ENCODE measurements at places on chromosomes 7 and 10.

DNA sequence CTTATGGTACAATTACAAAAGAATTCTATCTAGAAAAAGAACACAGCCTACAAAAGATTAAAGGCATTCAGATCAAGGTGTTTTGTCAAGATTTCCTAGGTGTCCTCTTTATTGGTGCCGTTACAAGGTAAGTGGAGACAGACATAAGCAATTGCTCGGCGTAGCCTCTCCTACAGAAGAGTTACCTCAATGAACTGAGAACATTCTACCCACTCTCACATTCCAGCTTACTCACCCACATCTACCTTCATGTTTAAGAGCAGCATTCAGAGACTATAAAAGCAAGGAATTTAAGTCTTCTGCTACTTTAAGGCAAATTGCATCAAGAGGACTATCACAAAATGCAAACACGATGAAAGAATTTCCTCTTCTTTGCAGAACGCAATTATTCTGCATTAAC, 29.5 kb downstream of the MPP7 start:
- DNase-seq = no peak

DNA sequence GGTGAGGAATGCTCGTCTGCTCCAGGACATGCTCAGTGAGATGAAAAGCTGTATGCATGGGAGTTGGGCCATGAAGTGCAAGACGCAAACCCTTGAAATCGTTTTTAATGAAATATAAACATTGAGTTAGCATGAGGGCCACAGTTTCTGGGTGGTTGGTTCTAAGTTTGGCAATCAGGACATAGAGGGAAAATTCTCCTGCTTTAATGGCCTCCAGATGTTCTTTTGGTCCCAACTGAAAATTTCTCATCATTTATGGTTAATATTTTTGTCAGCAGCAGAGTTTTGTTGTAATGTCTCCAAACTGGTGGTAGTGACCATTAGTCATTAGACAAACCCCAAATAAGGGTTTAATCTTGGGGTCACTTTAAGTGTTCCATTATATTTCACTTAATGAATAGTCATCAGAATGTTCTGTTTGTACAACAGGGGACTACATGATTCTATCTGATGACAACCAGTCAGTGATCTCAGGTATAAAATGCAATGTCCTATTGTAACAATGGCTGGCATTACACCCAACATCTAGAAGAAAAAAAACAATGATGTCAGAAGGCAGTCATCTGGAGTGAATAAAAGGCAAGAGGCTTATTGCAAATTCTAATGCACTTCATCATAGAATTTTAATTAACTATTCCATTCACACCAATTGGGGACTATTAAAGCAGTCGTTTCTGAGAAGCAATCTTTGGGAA, 197.4 kb downstream of the JCAD start:
- DNase-seq = no peak

DNA sequence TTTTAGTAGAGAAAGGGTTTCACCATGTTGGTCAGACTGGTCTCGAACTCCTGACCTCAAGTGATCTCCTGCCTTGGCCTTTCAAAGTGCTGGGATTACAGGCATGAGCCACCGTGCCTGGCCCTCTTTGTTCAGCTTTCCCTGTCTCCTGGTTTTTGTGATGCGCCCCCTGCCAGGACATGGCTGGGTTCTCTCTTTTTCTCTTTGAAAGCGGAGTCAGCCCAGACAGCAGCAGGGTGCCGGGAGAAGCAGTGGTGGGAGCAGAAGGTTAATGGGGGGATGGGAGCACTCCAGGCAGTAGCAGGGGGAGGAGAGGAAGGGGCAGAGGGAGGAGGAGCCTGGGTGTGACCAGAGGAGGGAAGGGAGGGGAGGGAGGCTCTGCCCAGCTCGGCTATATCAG, 1.8 kb downstream of the MUC3A start:
- no peak for DNase-seq

DNA sequence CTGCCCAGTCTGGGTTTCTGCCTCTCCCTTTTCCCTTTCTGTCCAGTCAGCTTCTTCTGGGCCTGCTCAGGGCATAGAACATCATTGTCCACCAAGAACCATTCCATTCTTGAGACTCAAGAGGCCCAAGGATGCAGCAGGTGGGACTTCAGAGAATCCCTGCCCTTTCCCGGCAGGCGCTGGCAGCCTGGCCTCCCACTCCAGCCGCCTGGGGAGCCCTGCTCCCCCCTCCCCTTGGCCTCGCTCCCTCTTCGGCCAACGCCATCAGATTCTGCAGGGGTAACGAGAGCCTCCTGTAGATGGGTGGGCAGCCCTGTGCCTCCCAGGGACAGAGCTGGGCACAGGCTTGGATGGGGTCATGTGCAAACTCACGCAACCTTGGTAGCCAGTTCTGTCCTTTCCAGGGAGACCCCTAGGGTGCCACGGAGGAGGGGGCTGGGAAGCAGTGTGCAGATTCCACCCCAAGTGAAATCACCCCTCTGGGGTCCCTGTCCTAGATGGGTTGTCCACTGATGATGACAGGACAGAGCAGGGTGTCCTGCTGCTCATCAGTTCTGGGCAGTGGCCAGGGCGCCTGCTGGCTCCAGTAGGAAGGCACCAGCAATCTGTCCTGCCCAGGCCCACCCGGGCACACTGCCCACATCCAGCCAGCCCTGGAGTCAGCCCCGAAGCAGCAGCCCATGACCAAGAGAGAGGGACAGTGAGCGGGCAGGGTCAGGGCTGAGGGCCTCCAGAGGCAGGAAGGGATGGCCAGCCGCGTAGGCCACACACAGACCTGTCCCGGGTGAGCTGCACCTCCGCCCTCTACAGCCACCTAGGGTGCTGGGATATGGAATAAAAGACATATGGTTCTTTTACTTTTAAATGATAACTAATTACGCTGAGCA, 47.7 kb downstream of the RASGEF1A start:
- no peak for DNase-seq

- no peak for DNase-seq
Observed at GRCh38 chr10:89278034-89278535, 23.8 kb upstream of the IFIT2 start.

DNA sequence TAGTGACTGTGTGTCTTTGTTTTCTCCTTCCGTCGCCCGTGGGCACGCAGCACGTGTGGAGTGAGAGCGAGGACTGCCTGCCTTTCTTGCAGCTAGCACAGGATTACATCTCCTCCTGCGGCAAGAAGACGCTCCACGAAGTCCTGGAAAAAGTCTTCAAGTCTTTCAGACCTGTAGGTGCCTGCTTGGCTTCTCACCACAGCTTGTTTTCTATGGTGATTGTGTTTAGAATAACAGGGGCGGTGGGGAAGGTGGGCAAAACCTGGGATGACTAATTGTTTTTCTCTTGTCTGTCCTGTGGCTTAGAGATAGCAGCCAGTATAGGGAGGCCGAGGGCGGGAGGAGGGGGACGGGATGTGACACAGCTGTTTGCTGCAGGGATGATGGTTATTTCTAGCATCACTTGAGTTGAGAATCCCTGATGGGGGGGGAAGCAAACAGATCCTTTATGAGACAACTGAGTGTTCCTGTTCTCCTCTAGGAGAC, 11.4 kb downstream of the MTURN start:
- DNase-seq = no peak

DNA sequence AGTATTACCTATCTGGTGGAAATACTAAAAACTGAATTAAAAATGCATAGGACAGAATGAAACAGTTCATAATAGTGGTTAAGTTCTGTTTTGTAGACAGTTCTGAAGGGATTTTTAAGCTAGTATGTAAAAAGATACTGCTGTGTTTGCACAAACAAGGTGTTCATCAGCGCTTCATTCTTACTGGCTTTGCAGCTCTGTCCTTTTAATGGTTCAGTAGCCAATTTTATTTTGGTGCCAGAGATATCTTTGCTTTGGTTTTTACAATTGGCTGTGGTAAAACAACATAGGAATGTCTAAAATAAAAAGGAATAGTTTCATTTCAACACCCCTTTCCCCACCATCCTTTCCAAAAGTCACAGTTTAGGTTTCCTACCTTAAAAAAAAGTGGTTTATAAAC, 33.0 kb downstream of the STAM start:
- no peak for DNase-seq

- DNase-seq = no peak
Observed at GRCh38 chr10:83233691-83234090, 905.6 kb upstream of the GHITM start.

DNA sequence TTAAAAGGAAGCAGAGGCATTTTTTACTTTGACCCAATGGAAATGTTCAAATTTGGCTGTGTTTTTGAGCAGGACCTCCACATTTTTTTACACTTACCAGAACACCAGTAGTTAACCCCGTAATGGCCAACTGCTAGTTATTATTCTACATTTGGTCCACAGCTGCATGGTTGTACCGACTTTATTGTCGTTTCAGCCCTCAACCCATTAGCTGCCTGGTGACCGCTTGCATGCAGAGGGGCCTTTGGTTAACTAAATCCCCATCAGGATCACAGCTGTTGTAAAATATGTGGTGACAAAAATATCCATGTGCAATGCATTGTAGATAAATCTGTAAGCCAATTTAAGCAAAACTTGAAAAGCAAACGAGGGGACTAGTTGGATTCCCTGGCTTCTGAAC, 342.2 kb upstream of the MEOX2 start:
- DNase-seq = no peak

GRCh38 chr10:110747609-110748464, 103.7 kb downstream of the RBM20 start:
- DNase-seq = no peak

DNA sequence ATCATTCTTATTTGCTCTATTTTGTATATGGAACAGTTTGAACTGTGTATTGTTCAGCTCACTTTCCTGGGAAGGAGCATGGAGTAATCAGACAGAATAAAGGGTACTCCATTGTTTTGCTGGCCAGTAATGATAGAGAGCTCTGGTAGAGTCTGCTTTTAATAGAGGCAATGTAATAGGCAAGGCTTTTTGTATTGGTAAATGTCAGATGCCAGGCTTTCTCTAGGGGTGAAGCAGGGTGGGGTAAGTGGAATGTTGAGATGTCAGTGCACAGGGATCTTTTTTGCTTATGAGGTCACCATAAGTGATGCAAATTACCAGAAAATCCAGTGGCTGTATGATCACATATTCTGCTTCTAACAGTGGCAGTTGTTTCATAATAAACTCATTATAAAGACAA, 1088.3 kb upstream of the SORCS1 start:
- no peak for DNase-seq

DNA sequence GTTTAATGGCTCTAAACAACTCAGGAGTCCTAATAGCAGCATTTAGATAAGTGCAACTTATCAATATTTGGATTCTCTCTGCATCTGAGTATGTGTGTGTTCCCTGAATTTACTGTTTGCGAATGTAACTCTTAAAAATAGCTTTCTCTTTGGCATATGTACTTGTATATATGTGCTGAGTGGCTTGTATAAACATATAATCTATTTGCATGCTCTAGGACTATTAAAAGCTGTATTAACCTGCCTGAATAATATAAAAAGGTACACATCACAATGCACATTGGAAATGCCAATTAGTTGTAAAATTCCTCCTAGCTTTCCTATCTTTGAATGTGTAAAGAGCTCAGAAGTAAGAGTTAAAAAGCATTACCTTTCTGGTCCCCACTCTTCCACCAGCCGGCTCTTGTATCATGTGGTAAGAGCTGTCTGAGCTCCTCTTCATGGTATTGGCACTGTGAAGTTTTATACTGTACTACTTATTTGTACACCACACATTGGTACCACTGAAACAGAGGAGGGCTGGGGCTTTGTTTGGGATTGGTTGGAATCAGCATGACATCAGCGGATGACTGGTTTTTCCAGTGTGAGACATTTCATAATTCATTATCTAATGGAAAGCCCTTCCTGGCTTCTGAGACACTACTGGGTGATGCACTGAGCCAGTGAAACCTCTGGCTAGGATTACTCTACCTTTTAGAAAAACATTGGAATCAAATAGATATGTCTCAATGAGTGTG, at the start of gene INHBA:
INHBA (minus strand) TSS at position 456 of the 737 bp plus-strand sequence. CDS start 2,716 bp downstream, outside the sequence.
- no peak for DNase-seq

GRCh38 chr7:114921631-114922025, 266 bp upstream of the MDFIC start:
- DNase-seq = no peak
